Sciatic nerve (tissue), 2 donors: ENCODE measurements at places on chromosomes 13 and 19. TPM values are rescaled to one million over a fixed set of nuclear protein-coding genes. Genes with fewer than 3 reads are reported as not detected.
A peak's percentile ranks its signal among the peaks of the same experiment; 100 is the strongest.

- DNase-seq, result no peak
Measured at GRCh38 chr13:101307181-101307701, 109.1 kb downstream of the NALCN start.

GRCh38 chr13:42977219-42977659 is 14.8 kb downstream of the EPSTI1 start:
- DNase-seq, result no peak

Gene TJP3
- total RNA-seq, result 2.1 TPM

Gene FBXO17
- 30.0 TPM for total RNA-seq

- peak; percentile 65 for DNase-seq
Measured at GRCh38 chr19:1255186-1256161, 7.1 kb downstream of the MIDN start.

GRCh38 chr19:41030651-41031050 is 39.6 kb downstream of the CYP2B6 start:
- no peak for DNase-seq

- DNase-seq, result no peak
Measured at GRCh38 chr13:26688286-26688685, 72.3 kb downstream of the GPR12 start.

Gene LRRC25
- 8.2 TPM for total RNA-seq

Gene ZNF763
- 6.6 TPM for total RNA-seq

Gene CGB7
- total RNA-seq, result not detected

DNA sequence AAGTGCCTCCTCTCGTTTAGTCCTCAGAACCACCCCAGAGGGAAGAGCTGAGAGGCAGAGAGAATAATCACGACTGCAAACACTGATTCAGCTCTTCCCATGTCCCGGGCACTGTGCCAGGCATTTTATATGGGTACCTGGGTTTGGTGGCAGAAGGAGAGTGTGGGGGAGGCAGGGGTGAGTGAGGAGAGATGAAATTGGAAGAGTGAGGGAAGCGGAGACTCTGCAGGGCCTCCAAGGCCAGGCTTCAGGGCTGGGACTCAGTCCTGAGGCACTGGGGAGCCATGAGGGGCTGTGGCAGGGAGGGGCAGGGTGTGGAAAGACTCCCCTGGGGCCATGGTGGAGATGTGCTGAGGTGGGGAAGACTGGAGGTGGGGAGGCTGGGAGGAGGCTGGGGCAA is 8.7 kb downstream of the SYNGR4 start:
- DNase-seq, result no peak

DNA sequence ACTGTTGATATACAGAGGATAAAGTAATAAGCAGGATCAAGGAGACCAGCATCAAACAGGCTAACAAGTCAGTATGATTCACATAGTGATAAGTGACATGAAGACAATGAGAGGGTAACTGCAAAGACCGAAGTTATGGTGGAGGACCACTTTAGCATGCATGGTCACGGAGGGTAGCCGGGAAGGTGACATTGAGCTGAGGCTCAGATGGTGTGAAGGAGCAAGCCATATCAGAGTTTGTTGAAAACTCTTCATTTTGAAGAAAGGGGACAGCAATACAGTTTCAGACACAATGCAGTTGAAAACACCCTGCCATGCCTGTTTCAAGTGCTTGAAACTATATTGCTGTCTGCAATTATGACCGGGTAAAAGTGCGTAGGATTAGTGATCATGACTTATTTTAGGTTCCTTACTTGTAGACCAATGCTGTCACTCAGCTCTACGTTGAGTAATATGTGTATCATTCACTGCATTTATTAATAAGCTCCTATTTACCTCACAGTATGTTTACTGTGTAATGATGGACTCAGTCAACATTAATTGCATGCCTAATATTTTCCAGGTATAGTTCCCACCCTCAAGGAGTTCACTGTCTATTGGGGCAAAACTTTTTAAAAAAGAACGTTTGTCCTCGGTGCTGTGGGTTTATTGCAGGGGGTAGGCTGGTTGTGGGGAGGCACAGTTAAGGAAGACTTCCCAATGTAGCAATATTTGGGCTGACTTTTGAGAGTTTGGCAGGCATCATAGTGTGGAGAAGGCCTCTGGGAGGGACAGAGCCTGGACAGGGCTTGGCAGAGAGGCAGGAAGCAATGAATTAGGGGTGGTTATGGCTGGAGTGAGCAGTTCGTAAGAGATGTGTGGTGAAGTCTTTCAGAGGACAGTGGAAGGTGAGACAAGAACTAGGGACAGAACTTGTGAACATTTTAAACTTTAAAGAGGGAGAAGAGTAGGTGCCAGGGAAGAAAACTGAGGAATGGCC is 3.2 kb downstream of the UBAC2 start:
- DNase-seq, result no peak

Gene ERICH4
- not detected for total RNA-seq

- no peak for DNase-seq
Measured at GRCh38 chr19:7561325-7561724, 25.8 kb downstream of the PNPLA6 start.

- DNase-seq, result peak; percentile 87
Measured at GRCh38 chr19:31553846-31554215, 204.6 kb upstream of the TSHZ3 start.

Gene UBE2L5
- total RNA-seq, result 0.22 TPM

GRCh38 chr13:77698201-77699058 is 943 bp downstream of the SLAIN1 start:
- DNase-seq, result no peak

Gene CGB8
- not detected for total RNA-seq

Gene CLEC17A
- 0.76 TPM for total RNA-seq

DNA sequence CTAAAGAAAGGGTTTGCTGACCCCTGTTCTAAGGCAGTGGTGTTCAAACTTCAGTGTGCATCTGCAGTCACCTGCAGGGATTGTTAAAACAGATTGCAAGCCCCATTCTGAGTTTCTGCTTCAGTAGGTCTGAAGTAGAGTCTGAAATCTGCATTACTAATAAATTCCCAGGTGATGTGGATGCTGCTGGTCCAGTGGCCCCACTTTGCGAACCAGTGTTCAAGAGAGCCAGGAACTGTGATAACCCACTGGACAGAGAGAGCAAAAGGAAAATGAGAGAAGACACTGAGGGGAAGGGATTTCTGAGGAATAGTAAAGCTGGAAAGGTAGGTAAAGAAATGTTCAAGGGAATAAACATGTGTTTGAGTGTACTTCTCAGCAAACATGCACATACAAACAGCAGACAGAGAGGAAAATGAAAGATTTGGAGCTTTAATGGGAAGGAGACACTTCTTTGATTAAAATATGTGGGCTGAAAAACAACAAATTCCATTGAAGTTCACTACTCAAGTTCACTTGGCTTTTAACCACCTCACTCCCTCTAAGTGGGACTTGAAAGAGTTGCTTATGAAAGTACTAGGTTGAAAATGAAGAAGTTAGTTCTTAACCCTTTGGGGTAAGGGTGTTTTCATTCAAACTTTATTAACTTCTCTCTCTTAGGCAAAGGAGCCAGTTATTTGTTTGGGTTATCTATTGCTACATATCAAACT is 26.4 kb upstream of the FAM216B start:
- DNase-seq, result no peak

GRCh38 chr19:38452430-38453366 is 19.2 kb downstream of the RYR1 start:
- no peak for DNase-seq

DNA sequence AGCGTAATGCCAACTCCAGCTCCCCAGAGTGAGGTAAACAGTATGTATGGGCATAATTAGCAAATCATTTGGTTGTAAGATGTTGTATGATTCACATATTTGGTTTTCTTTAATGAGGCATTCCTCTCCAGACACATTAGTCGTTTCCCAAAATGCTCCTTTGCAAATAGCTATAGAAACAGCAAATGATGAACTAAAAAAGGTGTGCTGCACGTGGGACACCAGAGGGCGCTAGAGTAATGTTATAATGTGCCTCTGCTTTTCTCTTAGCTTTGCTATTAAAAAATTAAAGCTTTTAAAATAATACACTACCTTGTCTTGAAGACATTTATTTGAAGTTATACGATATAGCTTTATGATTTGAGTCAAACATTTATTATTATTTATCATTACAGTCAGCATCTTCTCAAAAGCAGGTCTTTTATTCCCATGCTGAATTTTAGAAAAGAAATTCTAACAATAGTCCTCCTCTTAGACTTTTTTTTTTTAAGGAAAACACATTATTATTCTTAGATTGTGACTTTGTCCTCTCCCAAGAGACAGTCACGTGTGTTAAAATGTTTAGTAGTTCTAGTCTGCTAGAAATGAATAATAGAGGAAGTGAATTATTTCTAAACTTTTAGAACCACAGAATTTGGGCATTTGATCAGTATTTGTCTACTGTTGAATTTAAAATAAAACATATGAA is 121.6 kb upstream of the FRY start:
- peak; percentile 70 for DNase-seq

GRCh38 chr13:24274452-24275021 is 34.8 kb upstream of the C1QTNF9 start:
- no peak for DNase-seq

DNA sequence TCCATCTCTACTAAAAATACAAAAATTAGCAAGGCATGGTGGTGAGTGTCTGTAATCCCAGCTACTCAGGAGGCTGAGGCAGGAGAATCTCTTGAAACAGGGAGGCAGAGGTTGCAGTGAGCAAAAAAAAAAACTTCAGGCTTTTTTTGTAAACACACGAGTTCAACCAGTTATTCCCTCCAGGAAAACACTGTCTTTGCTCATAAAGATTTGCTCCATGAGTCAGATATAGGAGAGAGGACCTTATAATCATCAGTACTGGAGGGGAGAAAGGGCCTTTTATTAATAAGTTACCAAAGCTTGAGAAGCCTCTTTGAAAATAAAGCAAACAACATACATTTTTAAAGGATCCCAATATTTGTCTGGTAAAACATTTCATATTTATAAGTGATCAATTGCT is 110.7 kb downstream of the EFNB2 start:
- DNase-seq, result no peak

Gene C5AR2
- 6.1 TPM for total RNA-seq

DNA sequence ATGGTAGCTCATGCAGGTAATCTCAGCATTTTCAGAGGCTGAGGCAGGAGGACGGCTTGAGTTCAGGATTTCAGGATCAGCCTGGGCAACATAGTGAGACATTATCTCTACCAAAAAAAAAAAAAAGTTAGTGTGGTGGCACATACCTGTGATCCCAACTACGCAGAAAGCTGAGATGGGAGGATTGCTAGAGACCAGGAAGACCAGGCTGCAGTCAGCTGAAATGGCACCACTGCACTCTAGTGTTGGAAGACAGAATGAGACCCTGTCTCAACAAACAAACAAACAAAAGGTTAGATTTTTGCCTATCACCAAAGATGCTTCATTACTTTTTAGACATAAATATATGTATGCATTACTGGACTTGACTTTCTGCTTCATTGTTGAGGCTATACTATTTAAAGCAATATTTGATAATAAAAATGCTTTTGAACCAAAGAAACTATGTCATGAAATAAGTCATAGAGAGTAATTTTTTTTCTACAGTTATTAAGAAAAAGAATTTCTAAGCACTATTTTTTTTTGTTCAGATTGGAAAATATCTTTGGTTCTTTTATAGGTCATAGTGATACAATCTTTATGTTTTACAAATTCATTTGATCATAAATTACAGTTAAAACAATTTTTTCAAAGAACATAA is 1180.1 kb upstream of the ATXN8OS start:
- DNase-seq, result no peak
